ENCODE measurements at places on chromosomes 6 and 20. TPM values are rescaled to one million over a fixed set of nuclear protein-coding genes. Genes with fewer than 3 reads are reported as not detected.

DNA sequence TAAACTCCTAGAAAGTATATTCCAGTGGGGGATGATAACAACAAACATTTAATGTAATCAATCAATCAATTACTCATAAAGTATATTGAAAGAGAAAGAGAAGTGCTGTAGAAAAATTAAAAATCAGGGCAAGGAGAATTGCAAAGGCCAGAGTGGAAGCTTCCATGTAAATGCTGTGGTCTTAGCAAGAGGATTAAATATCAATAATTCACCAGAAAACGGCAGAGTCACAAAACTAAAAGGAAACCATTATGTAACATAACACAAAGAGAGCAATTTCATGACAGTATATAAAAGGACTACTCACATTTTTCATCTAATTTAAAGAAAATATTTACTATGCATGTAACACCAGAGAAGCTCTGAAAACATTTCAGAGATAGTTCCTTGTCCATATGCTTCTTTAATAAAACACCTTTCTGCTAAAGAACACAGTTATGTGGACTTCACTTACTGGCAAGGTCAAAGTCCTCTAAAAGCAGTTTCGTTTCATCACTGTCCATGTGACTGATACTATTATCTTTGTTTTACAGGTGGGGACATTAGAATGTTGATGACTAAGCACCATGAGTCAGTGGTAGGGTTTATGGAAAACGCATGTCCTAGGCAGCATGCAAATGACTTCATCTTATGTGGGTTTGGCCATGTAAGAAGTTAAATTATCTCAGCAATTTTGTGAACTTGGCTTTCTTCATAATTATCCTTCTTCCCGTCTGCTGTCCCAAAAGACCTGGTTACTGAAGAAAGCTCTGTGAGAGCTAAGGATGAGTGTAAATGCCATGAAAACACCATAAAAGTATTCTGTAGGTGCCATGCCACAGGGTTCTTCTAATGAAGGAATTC, 185.8 kb upstream of the TENT5A start:
- no peaks in the 10 kb centered on the region for H3K36me3 ChIP-seq
- H3K4me1 ChIP-seq = peaks cover 2% of the 10 kb centered on the region
- no peak overlapping the region for H3K27ac ChIP-seq
- DNase-seq = no peak
- H3K27me3 ChIP-seq = no peaks in the 10 kb centered on the region
- H3K4me3 ChIP-seq = no peak overlapping the region

GRCh38 chr6:63504777-63505384, 67.4 kb upstream of the LOC128125822 start:
- no peak for DNase-seq
- no peaks in the 10 kb centered on the region for H3K36me3 ChIP-seq
- no peaks in the 10 kb centered on the region for H3K4me1 ChIP-seq
- H3K27ac ChIP-seq = no peak overlapping the region
- no peaks in the 10 kb centered on the region for H3K27me3 ChIP-seq

DNA sequence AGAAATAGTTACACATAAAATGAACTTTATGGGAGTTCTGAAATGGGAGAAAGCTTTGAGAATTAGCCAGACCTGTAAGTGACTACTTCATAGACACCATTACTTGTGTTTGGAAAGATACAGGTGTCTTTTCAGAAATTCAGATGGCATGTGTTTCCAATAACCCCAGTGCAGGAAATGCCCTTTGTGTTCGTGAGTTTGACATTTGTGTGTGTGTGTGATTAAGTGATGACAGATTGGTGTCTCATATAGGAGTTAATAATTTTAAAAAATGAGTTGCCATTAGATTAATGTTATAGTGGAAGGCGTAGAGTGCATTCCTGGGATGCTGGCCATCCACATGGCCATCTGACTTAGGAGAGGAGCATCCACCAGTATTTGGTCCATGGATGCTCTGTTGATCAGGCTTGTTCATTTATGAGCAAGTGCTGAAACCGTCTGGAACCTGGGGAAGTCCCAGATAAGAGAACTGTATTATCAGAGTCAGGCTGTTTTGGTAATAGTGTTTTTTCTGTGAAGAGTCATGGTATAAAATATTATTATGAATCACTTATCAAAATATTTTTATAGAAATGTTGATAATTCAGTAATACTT, 3.1 kb downstream of the STK4 start:
- no peaks in the 10 kb centered on the region for H3K27me3 ChIP-seq
- H3K4me1 ChIP-seq = peaks cover 7% of the 10 kb centered on the region
- DNase-seq = no peak
- H3K27ac ChIP-seq = no peak overlapping the region
- H3K36me3 ChIP-seq = no peaks in the 10 kb centered on the region

DNA sequence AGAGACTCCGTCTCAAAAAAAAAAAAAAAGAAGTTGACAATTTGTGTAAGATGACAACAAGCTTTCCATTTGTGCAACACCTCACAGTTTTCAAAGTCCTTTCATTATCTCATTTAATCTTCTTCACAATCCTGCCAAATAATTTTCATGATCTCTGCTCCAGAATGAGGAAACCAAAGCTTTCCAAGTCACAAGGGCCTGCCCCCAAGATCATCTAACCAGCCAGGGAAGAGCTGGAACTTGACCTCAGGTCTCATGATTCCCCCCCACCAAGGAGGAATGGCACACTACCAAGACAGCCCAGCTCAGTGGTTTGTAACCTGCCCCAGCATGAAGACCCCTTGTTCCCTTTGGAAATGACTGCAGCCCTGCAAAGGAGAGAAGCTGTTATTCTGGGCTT, 74.0 kb upstream of the PIM1 start:
- no peaks in the 10 kb centered on the region for H3K36me3 ChIP-seq
- DNase-seq = no peak
- H3K4me3 ChIP-seq = no peak overlapping the region
- no peaks in the 10 kb centered on the region for H3K27me3 ChIP-seq
- no peaks in the 10 kb centered on the region for H3K4me1 ChIP-seq

MATN4 gene
- not detected for polyA plus RNA-seq

- no peaks in the 10 kb centered on the region for H3K4me1 ChIP-seq
- no peak for DNase-seq
- H3K27me3 ChIP-seq = no peaks in the 10 kb centered on the region
- no peaks in the 10 kb centered on the region for H3K36me3 ChIP-seq
- no peak overlapping the region for H3K27ac ChIP-seq
- no peak overlapping the region for H3K4me3 ChIP-seq
Observed at GRCh38 chr6:11381801-11382513, 149.5 kb upstream of the NEDD9 start.

GRCh38 chr20:62979876-62980373, 26.8 kb downstream of the BHLHE23 start:
- DNase-seq = no peak
- H3K4me3 ChIP-seq = no peak overlapping the region
- H3K27ac ChIP-seq = no peak overlapping the region
- no peaks in the 10 kb centered on the region for H3K27me3 ChIP-seq

NKX2-2 gene
- polyA plus RNA-seq = not detected

GRCh38 chr6:106439459-106439858, 78.9 kb downstream of the CRYBG1 start:
- no peaks in the 10 kb centered on the region for H3K27me3 ChIP-seq
- no peak overlapping the region for H3K27ac ChIP-seq
- DNase-seq = no peak
- no peak overlapping the region for H3K4me3 ChIP-seq
- H3K4me1 ChIP-seq = no peaks in the 10 kb centered on the region

- no peak for DNase-seq
- no peak overlapping the region for H3K4me3 ChIP-seq
- H3K36me3 ChIP-seq = no peaks in the 10 kb centered on the region
Observed at GRCh38 chr6:10250655-10251220, 164.1 kb downstream of the TFAP2A start.

DNA sequence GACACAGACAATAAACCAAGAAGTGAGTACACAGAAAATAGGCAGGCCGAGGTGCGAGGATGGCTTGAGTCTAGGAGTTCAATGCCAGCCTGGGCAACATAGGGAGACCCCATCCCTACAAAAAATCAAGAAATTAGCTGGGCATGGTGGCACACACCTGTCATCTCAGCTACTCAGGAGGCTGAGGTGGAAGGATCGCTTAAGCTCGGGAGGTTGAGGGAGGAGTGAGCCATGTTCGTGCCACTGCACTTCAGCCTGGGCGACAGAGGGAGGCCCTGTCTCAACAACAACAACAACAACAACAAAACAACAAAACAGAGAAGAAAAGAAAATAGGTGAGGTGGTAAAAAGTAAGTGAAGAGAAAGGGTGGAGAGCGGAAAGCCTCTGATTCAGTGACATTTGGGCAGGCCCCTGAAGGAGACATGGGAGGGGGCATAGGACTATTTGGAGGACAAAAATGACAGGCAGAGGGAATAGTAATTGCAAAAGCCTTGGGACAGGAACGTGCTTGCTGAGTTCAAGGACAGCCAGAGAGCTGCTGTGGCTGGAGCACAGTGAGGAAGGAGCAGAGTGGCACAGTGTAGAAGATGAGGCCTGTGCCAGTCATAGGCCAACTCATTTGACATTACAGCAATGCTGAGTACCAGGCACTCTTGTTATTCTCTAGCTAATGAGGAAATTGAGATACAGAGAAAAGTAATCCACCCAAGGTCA, 160.6 kb downstream of the VEGFA start:
- H3K27me3 ChIP-seq = no peaks in the 10 kb centered on the region
- DNase-seq = no peak
- H3K27ac ChIP-seq = no peak overlapping the region
- H3K4me3 ChIP-seq = no peak overlapping the region
- peaks cover 1% of the 10 kb centered on the region for H3K4me1 ChIP-seq
- H3K36me3 ChIP-seq = no peaks in the 10 kb centered on the region

- H3K4me3 ChIP-seq = no peak overlapping the region
- no peaks in the 10 kb centered on the region for H3K36me3 ChIP-seq
- DNase-seq = no peak
- no peak overlapping the region for H3K27ac ChIP-seq
- H3K27me3 ChIP-seq = no peaks in the 10 kb centered on the region
- peaks cover 5% of the 10 kb centered on the region for H3K4me1 ChIP-seq
Observed at GRCh38 chr20:19850198-19850533, 92.1 kb downstream of the RIN2 start.

DNA sequence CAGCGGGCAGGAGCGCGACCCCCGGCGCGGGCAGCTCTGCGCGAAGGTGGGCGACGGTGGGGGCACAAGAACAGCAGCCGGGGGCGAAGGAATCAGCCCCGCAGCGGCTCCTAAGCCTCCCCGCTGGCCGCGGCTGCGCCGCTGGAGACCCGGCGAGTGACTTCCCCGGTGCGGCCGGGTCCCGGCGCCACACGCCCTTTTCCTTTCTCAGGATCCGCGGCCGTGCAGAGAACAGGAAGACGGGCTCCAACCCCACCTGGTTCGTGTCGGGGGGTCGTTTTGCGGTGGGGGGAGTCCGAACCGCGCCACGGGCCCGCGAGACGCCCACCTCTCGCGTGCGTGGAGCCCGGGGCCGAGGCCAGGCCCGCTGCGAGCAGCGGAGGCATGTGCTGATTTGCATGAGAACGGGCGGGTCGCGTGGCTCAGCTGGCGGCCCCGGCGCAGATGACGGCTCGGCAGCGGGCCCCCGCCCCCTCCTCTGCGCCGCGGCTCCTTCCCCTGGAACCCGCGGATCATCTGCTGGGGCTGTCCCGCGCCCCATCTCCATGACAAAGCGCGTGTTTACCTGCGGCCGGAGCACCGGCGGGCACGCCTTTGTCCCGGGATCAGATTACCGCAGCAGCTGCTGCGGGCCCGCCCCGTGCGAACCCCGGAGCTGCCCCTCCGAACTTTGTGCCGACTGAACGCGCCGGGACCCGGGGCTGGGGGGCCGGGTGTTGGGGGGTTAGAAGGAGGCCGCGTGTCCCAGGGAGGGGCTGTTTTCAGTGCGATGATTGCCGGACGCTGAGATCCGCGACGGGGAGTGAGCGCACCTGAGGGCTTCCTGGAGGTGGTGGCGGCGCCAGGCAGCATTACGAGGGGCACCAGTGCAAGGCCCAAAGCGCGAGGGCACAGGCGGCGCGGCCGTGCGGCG, 4.9 kb upstream of the DLL1 start:
- peaks cover 3% of the 10 kb centered on the region for H3K27me3 ChIP-seq
- no peaks in the 10 kb centered on the region for H3K36me3 ChIP-seq
- H3K4me1 ChIP-seq = peaks cover 21% of the 10 kb centered on the region
- H3K27ac ChIP-seq = no peak overlapping the region

DNA sequence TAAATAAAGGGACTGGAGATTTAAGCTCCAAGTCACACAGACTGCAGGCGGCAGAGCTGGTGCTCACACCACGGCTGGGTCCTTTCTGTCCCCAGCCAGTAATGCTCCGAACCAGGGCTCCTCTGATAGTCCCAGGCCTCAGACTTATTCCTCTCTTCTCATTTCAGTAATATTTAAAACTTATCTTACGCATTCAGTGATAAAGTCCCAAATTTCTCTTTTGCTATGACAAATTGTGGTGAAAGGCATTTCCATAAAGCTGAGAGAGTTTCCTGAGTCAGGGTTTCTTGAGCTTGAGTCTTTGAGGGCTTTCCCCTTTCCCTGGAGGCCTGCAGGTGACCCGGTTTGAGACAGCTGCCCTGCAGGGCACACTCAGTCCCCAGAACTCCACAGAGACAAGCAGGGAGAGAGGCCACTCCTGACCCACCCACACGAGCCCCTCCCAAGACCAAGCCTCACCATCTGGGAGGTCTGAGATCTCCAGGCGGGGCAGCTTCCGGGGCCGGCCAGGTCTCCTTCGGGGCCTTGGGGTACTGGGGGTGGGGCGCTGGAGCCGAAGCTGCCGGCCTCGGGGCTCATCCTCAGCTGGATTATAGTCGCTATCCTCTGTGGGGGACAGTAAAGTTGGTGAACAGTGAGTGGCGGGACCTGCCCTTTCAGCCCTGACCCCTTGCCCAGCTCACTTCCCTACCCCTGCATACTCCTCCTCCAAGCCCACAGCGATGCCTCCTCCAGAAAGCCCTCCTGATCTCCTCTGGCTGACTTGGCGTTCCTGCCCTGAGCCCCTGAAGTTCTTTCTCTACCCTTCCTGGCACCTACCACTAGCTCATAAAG, 6.6 kb downstream of the ZNF335 start:
- no peak overlapping the region for H3K27ac ChIP-seq
- no peaks in the 10 kb centered on the region for H3K27me3 ChIP-seq
- H3K4me3 ChIP-seq = no peak overlapping the region
- no peaks in the 10 kb centered on the region for H3K36me3 ChIP-seq
- DNase-seq = peak; percentile 18
- H3K4me1 ChIP-seq = peaks cover under 1% of the 10 kb centered on the region

LAMA2 gene
- 67.6 TPM for polyA plus RNA-seq

NTSR1 gene
- 0.05 TPM for polyA plus RNA-seq

DNA sequence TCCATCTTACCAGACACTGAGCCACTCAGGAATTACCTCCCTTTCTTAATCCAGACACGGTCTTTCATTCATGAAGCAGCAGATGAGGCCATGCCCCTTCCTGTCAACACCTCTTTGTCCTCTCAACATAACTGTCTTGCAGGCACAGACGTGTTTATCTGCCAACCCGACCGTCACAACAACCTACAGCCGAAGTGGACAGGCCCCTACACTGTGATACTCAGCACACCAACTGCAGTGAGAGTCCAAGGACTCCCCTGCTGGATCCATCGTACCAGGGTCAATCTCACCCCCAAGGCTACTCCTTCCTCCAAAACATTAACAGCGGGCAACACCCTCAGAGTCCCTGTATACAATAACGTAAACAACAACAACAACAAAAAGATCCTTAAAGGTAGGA, 30.6 kb upstream of the ULBP3 start:
- H3K27ac ChIP-seq = no peak overlapping the region
- no peak overlapping the region for H3K4me3 ChIP-seq
- H3K27me3 ChIP-seq = no peaks in the 10 kb centered on the region
- no peaks in the 10 kb centered on the region for H3K36me3 ChIP-seq
- DNase-seq = no peak

Measured in ovary (tissue), 10 donors.